ENCODE measurements at places on chromosomes 1 and 21. TPM values are rescaled to one million over a fixed set of nuclear protein-coding genes. Genes with fewer than 3 reads are reported as not detected.

DNA sequence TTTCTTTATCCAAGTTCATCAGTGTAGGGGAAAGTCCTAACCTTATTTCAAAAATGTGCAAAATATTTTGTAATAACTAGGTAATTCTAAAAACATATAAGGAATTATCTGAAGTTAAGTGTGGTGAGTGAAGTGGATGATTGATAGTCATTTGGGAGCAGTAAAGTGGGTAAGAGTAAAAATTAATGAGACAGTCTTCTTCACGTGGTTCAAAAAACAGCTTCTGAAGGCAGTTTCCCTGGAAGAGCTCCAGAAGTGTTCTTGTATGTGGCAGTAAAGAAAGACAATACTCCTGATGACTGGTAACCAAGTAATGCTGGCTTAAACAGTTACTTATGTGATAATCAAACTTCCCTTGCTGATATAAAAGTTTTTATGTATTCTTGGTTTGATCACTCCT lies 50.3 kb downstream of the LEPR start:
- no peak for DNase-seq

GRCh38 chr1:59089036-59089798 lies 207.7 kb upstream of the FGGY start:
- DNase-seq = no peak

DNA sequence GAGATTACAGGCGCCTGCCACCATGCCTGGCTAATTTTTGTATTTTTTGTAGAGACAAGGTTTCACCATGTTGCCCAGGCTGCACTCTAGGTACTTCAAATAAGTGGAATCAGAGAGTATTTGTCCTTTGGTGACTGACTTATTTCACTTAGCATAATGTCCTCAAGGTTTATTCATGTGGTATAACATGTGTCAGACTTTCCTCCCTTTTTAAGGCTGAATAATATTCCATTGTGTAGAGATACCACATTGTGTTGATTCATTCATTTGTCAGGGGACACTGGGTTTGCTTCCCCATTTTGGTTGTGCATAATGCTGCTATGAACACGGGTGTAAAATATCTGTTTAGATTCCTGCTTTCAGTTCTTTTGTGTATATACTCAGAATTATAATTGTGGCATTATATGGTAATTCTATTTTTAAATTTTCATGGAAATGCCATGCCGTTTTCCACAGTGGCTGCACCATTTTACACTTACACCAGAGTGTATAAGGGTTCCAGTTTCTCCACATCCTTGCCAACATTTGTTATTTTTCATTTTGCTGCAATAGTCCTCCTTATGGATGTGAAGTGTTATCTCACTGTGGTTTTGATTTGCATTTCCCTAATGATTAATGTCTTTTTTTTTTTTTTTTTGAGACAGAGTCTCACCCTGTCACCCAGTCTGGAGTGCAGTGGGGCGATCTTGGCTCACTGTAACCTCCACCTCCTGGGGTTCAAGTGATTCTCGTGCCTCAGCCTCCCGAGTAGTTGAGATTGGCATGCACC lies 35.1 kb downstream of the IL6R start:
- DNase-seq = no peak

DNA sequence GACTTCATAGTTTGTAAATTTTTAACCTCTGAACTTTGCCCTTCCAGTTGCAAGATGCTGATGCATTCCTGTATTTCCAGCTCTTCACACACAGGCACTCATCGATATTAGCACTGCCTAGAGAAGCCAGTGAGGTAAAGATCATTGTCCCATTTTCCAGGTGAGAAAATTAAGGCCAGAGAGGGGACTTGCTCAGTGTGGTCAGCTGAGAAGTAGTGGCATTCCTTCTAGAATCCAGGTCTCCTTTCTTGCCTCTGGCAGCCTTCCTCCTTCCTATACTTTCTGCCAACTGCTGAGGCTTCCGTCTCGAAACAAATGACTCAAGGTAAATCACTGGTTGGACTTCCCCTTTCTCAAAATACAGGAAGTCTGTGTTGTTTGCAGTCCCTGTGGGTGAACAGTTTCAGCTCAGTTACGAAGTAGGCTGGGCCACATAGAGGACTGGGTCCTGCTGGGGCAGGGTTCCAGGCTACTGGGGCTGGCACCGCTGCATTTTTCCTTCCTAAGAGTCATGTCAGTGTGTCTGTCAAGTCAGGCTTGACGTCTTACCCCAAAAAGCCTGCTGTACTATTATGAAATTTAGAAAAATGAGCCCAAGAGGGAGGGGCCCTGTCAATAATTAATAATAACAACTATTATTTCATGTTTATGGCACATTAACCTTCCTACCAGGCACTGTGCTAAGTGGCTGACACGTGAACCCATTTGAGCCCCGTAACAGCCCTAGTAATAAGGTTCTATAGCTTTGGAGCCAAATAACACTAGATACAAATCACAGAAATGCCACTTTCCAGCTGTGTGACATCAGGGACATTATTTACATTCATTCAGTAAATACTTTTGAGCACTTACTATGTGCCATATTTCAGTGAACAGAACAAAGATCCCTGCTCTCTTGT lies 16.6 kb upstream of the RNF19B start:
- DNase-seq = peak; percentile 82

- DNase-seq = no peak
Observed at GRCh38 chr1:108590957-108591356, 31.1 kb downstream of the EEIG2 start.

Gene GCSAML
- total RNA-seq = 0.05 TPM

Data from Right ventricle myocardium inferior (tissue), 1 donor.